SK-N-DZ (cell line): ENCODE measurements at places on chromosomes 4 and X.

- no peak for DNase-seq
These were observed 135.5 kb downstream of the PJA1 start for GRCh38 chrX:69029771-69030170.

DNA sequence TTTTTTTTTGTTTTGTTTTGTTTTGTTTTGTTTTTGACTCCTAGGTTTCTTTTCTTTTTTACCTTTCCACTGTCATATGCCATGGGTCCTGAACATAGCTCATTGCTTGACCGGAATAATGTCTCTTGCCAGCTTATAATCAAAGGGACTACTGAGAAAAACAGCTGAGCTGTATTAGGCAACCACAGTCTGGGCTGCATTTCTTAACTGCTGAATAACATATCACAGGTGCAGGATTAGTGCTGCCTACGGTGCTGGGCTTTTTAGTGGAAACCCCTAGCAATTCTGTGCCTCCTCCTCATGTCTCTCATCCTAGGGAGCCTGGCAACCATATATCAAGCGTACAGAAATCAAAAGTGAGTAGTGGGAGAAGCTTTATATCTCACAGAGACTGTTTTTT is 333.5 kb downstream of the BMPR1B start:
- no peak for DNase-seq

DNA sequence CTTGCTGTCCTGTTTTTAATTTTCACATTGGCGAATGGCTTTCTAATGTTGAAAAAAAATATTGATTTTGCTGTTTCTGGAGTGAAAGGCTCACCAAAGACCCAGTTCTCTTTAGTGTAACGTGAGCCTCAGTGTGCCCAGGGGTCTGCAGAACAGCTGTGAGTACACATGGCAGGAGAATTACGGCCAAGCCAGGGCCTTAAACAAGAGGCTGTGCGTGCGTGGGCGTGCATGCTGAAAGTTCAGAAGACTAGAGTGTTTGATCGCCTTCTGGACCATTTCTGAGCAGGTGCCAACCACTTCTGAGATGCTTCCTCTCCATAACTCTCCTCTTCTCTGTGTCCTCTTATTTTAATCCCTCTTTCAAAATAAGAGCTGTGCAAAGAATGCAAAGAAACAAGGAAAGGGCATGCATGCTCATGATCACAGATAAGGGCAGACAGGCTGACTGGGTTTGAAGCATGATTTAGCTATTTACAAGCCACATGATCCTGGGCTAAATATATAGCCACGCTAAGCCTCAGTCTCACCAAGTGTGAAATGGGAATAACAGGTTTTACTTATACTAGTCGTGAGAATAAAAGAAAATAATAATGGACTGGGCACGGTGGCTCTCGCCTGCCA is 9.9 kb downstream of the PHEX start:
- no peak for DNase-seq

GRCh38 chr4:12734586-12734985 is 749.6 kb downstream of the RAB28 start:
- DNase-seq, result no peak

- DNase-seq, result no peak
These were observed 329.3 kb upstream of the RPS6KA3 start for GRCh38 chrX:20595928-20596575.

DNA sequence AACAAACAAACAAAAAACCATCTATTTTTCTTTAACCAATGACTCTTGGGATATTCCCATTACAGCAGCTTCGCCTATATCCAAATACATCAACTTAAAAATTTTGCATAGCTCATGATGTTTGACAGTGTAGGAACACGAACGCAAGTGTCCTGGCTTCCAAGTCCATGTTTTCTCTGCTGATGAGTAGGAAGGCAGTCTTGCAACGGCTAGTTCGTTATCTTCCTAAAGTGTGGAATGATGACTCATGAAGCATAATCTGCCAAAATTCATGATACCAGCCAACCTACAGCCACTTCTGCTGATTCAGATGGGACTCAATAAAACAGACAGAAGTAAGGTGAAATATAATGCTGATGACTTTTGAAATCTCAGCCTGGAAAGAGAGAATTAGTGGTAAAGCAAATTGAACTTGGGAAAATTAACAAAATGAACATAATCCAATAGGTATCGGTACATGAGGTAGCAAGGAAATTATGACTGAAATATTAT is 6.4 kb upstream of the SEPTIN11 start:
- DNase-seq, result no peak

GRCh38 chrX:46311581-46312120 is 233.6 kb downstream of the ZNF674 start:
- DNase-seq, result no peak

DNA sequence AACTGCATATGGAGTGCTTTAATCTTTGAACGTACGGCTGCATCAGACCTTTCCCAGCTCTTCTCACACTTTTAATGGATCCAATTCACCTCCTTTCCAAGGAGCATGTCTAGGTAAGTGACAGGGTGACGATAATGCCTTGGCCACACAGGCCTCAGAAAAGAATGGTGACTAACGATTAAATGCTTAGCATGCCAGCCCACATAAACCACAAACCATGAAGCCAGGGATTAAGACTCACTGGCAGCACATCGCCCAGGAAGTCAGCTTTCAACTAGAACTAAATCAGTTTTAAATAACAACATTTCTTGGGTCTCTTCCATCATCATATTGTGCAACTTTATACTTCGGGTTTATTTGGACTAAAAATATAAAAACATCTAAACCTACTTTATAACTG is 28.7 kb downstream of the INPP4B start:
- no peak for DNase-seq

- peak; percentile 70 for DNase-seq
These were observed 7.2 kb upstream of the MAGIX start for GRCh38 chrX:49155243-49155899.

DNA sequence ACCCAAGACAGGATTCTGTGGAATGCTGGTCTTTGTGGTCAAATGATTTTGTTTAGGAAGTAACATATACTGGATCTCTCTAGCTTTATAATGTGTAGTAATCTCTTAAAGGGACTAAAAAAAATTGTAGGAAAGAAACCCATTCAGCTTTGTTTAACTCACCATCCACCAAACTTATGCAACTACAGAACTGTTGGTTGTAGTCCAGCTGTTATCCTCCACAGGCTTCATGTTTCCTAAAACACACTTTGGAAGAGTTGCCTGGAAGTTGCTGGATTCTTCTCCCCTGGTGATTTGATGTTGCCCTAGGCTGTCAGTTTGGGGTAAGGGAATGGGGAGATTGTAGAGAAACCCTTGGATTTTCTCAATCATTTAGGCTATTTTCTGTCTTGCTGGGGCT is 89.3 kb downstream of the RLIM start:
- DNase-seq, result no peak

DNA sequence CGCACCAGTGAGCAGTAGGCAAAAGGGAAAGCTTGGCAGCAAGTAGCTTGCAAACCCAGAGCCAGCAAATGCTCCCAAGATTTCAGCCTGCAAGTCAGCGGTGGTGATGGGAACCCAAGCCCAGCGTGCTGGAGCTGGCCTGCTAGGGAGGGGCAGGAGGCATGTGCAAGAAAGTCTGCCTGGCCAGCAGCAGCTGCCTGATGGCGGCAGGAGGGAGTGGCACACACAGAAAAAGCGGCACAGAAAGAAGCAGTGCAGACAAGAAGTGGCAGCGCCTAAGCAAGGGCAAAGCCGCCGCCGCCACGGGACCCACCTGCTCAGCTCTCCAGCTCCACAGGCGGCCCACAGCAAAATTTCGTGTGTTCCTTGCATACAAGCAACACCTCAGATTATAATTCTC is 1206.5 kb upstream of the PABPC4L start:
- peak; percentile 27 for DNase-seq

DNA sequence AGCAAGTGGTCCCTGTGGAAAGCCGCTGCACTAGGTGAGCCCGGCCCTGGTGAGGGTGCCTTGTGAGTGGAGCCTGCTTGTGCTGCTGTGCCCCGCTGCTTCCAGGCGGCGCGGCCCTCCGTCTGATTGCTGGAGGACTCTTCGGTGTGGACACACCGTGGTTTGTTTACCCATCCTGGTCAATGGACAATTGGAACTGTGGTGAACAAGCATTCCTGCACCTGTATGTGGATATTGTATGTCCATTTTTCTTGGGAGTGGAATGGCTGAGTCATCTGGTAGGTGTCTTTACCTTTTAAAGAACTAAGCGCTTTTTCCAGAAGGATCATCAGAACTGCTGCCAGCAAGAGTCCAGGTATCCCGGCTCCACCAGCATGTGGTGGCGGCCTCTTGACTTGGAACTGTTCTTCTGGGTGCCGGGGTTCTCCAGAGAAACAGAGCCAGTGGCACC is 15.6 kb downstream of the MAEA start:
- DNase-seq, result no peak

DNA sequence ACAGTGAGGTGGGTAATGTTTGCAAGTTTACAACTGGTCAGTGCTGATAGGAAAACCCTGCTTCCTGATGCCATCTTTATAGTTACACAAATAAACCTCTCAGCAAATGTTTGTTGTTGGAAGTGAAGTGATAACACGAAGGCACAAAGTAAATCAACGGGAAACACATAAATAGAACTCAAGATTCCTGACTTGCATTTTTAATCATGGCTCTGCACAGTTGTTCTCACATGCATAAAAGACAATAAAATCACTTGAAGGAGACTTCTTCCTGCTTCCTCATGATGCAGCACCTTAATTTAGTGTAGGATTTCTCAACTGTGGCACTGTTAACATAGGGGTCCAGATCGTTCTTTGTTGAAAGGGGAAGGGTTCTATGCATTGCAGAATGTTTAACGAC is 907.7 kb downstream of the RAB28 start:
- DNase-seq, result no peak

GRCh38 chr4:55458164-55458563 is 62.4 kb downstream of the TMEM165 start:
- no peak for DNase-seq

- no peak for DNase-seq
These were observed 744.5 kb upstream of the FAM241A start for GRCh38 chr4:111400741-111401140.

DNA sequence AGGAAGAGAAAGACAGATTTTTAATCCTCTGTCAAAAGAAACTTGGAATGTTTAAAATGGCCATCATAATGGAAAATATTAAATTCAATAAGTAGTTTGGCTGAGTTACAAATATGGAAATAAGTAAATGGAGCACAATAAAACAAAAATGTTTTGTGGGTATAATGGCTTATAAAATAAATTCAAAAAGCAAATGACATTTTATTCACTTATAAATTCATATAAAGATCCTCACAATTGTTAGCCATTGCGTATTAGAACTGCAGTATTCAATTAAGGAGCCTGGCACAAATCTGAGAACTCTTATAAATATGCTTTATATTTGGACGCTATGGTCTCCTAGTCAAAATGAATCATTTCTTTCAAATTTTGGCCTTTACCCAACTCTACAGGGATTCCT is 339.0 kb upstream of the PABPC4L start:
- no peak for DNase-seq

DNA sequence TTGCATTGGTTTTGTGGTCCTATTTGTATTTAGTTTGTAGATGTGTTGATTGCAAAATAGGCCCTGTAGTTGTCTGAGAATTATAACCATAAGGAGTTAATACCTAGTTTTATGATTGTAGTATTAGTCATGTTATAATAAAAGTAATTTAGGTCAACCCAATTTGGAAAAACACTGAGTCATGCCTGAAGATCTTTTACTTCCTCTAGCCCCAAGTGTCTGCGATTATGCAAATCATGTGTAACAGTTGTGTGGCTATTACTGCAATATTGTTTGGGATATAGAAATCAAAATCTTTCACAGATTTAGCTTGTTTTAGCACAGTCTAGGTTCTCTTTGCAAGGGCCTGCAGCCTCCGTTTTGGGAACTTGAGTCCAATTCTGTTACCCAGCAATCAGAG is 12.6 kb downstream of the SRD5A3 start:
- DNase-seq, result no peak

DNA sequence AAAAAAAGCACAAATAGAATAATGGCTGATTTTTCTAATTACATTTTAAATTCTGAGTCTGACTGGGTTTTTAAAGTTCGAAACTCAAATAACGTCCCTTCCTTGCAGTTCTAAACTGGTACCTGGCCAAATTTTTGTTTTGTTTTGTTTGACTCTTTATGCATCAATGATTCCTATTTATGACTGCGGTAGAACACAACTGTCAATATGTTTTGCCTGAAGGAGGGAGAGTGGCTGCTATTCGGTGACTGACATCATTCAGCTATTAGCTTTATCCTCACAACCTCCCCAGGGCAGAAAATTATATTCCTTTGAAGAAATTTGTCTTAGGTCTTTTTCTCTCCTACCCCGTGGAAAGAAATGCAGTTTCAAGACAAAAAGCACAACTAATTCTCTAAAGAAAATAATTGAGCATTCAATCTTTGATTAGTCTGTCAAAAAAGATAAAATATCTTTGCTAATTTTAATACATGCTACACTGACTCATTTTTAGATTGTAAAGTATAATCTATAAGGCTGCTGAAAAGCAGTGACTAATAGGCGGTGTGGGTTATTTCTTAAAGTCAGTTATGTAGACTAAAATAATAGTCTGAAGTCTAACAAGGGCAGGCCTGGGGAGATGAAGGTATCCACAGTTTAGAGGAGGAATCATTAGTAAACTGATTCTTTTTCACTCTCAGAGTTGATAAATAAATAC is 61.9 kb downstream of the TMEM150C start:
- DNase-seq, result no peak

GRCh38 chr4:121472937-121473721 is 92.3 kb upstream of the QRFPR start:
- DNase-seq, result no peak

DNA sequence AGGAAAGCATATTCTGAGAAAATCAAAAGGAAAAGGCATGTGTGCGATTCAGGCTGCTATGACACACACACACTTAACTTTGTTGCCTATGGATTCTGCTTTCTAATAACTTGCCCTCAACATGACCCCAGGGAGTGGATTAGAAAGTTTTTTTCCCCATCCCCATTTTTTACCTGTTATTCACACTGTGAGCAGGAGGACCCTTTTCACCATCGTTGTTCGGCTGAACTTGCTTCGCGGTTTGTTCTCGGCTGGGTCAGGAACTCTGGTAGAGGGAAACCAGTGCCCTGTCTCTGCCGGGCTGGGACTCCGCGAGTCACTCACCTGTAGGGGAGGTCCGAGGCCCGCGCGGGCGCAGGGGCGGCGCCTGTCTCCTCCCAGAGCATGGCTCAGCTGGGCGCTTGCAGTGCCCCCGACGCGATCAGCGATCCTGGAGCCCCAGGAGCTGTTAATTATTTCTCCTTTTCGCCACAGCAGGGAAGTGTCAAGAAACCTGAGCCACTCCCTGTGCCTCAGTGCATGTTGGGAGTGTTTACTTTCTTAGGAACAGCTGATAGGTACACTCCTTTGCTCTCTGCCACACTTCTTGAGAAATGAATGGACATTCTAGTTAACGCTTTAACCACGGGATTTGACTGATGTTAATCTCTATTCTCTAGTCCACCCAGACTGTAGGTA is at the start of gene RASSF6:
Gene RASSF6, minus strand, starts transcription at position 322 of the 678 bp plus-strand sequence. CDS start 8,641 bp downstream, outside the sequence.
- peak; percentile 9 for DNase-seq

GRCh38 chr4:98423009-98423408 is 161.8 kb downstream of the RAP1GDS1 start:
- DNase-seq, result no peak

DNA sequence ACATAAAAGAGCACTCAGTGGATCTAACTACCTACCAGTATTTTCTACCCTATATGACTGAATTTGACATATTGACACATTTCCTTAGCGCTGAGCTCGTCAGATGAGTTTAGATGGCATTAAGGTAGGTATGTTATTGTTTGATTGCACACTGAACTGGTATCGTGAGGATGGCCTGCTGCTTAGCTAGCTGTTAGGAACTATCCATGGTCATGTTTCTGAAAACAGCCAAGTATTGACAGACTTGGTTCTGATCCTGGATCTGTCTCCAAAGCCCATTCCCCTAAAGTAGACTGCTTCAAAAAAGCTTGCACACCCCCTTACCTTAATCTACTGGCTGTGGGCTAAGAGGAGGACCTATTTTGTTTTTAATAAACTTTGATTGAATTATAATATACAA is 32.9 kb downstream of the FNIP2 start:
- no peak for DNase-seq

GRCh38 chr4:7971881-7972500 is 32.3 kb upstream of the AFAP1 start:
- DNase-seq, result no peak
